T-cell (primary cell): ENCODE measurements at places on chromosomes 12 and 14. TPM values are rescaled to one million over a fixed set of nuclear protein-coding genes. Genes with fewer than 3 reads are reported as not detected.

- DNase-seq: no peak
These were observed 152.8 kb upstream of the MAX start for GRCh38 chr14:65255029-65255545.

GRCh38 chr12:666766-667308 lies 3.6 kb upstream of the NINJ2 start:
- DNase-seq: no peak

GRCh38 chr12:57751432-57751787 lies 700 bp downstream of the CDK4 start:
- DNase-seq: no peak

- DNase-seq: no peak
These were observed 15.7 kb downstream of the NFYB start for GRCh38 chr12:104122298-104122697.

The NRXN3 gene
- total RNA-seq: not detected

The SLCO1B1 gene
- total RNA-seq: not detected

The EGLN3 gene
- 7.6 TPM for total RNA-seq

The PPP1R1A gene
- total RNA-seq: not detected

- no peak for DNase-seq
These were observed 947 bp downstream of the TMEM52B start for GRCh38 chr12:10179776-10180181.

DNA sequence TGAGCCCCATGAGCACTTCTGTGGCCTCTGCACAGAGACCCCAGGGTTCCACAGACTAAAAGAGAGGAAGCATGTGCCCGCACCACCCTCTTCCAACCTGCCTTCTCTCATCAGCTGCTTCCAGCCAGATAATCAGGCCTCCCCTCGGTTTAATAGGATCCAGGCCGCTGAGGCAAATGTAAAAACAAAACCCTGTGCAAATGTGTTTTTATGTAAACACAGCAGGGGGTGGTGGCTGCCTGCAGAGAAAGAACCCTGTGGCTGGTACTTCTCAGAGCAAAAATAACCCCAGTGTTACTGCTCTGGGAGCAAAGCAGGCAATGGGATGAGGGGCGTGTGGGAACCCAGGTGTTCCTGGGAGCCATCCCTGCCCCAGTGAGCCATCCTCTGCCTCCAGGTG lies 46.2 kb downstream of the WSCD2 start:
- DNase-seq: no peak

The PPP4R4 gene
- total RNA-seq: 1.3 TPM

DNA sequence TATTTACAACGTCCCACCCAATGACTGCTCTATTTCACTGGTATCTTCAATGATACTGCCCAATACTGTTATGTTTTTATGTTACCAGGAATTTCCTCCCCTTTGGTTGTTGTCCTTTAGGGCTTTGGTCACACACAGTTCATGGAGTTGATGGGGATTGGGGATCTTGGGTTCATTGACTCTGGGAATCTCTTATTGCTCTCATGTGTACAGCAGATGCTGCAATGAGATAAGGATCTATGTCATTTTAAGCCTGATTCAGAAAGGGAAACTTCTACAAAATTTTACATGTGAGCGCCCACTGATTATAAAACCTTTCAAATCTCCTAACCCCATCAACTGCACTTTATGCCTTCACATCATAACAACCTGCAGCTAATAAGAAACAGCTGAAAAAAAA lies 67.2 kb downstream of the FAR2 start:
- no peak for DNase-seq

GRCh38 chr12:12723149-12723680 lies 6.0 kb downstream of the CDKN1B start:
- DNase-seq: no peak

DNA sequence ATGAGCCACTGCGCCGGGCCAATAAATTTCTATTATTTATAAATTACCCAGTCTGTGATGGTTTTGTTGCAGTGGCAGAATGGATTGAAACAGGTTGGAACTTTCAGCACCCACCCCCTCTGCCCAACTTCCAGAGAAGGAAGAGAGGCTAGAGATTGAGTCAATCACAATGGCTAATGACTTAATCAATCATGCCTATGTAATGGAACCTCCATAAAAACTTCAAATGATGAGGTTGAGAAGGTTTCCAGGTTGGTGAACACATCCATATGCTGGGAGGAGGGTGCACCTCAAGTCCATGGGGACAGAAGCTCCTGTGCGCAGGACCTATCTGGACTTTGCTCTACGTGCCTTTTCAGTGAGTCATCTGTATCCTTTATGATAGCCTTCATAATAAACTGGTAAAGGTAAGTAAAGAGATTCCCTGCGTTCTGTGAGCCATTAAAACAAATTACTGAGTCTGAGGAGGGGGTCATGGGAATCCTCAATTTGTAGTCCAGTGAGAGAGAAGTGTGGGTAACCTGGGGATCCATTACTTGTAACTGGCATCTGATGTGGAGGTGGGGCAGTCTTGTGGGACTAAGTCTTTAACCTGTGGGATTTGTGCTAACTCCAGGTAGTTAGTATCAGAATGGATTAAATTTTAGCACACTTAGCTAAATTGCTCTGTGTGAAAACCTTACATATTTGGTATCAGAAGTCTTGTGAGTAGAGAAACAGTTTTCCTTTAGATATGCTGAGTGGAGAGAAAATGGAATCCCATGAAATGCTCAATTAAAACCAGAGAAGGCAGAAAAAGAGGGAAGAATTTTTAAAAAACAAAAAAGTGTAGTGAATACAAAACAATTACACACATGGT lies 11.7 kb upstream of the NGDN start:
- no peak for DNase-seq

DNA sequence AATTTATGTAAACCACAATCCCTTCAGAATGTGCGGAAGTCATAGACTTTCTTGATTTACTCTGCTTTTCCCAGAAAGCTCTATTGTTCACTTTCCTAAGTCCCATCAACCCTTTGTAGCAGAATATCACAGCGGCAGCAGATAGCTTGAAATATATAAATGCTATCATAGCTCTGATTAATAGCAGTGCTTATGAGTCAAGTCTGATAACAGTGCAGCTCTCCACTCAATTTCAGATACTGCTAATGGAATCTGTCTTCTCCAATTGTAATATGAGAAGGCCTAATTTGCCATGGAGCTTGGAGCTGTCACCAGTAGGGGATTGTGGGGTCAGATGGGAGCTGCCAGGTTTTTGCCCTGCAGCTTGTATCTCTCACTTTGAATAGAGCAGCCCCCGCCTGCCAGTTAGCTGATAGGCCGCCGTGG lies 10.9 kb downstream of the TMEM260 start:
- DNase-seq: no peak

DNA sequence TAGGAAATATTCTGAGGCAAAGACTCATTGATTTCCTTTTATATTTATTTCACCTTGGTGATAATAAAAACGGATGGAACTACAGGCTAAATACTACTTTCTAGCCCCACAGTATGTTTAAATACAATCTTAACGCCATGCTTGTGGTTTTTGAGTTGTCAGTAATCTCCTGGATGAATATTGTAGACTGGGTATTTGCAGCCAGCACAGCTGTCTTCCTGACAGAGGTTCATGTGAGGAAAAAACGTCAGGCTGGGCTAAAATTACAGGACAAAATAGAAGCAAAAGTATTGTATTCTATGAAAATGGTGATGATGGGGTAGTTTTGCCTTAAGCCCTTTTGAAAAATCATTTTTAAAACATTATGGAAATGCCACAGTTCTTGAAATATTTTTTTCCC lies 140.9 kb downstream of the CCDC91 start:
- DNase-seq: no peak

The FGF23 gene
- total RNA-seq: not detected

- no peak for DNase-seq
These were observed 367.1 kb upstream of the MGAT4C start for GRCh38 chr12:86623267-86623666.

DNA sequence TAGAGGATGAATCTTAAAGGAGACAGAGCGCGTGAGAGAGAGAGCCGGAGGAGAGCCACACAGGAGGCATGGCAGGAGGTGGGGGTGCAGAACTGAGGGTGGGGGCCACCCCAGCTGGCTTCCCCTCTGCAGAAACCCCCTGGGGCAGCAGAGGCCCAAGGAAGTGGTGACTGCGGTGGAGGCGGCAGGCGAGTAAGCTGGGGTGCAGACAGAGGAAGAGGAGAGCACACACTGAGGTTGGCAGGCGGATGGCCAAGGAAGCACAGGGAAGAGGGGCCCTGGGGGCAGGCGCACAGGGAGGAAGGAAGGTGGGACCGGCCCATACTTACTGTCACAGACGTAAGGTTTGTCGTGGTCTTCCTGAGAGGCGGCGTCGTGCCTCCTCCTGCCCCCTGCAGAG lies 179.8 kb downstream of the DPF3 start:
- DNase-seq: peak; percentile 44

The CCDC60 gene
- total RNA-seq: not detected

DNA sequence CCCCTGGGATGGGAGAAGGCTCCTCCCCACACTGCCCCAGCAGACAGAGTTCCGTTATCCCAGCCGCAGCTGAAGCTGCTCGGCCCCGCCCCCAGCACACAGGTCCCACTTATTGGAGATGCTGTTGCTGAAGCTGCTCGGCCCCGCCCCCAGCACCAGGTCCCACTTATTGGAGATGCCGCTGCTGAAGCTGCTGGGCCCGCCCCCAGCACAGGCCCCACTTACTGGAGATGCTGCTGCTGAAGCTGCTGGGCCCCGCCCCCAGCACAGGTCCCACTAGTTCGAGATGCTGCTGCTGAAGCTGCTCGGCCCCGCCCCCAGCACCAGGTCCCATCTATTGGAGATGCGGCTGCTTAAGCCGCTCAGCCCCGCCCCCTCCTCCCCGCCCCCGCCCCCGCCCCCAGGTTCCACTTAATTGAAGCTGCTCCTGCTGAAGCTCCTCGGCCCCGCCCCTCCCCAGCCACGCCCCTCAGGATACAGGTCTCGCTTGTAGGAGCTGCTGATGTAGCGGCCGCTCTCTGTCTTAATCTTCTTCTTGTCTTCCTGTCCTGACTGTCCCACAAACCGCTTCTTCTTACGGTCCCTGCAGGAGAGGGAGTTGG lies 12.0 kb downstream of the CFAP73 start:
- no peak for DNase-seq

The KLRB1 gene
- total RNA-seq: 9.0 TPM

The KRT72 gene
- total RNA-seq: 52.7 TPM

- no peak for DNase-seq
These were observed 4.7 kb upstream of the CDH24 start for GRCh38 chr14:23062002-23062401.

GRCh38 chr12:112665958-112666357 lies 125.6 kb upstream of the RPH3A start:
- DNase-seq: no peak

The TTC6 gene
- total RNA-seq: not detected

The POTEG gene
- total RNA-seq: not detected

DNA sequence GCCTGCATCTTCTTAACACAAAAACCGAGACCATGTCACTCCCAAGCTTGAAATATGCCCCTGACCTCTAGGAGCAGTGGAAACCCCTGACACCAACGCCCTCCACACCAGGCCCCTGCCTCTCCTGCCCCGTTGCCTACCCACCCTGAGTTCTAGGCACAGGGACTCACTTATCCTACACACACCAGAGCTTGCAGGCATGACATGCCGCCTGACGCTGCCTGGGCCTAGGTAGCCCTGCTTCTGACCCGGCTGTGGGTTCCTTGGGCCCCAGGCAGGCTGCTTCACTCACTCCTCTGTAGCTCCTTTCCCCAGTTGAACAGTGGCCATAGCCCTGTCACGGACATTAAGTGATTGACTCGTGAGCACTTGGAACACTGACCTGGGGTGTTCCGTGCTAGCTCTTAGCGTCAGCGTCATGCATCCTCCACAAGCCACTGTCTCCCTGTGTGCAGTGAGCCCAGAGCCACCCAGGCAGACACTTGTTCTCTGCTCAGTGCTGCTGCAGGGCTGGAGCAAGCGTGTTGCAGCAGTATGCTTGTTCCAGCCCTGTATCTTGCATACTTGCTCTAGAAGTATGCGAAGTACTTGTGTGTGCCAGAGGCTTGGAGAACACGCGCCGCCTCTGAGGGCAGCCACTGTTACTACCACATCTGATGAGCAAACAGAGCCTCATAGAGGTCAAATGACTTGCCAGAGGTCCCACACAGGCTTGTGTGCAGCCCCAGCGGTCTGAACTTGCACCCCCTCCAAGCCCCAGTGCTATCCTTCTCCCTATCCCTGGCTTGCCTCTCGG lies 15.6 kb downstream of the OTUB2 start:
- DNase-seq: no peak

DNA sequence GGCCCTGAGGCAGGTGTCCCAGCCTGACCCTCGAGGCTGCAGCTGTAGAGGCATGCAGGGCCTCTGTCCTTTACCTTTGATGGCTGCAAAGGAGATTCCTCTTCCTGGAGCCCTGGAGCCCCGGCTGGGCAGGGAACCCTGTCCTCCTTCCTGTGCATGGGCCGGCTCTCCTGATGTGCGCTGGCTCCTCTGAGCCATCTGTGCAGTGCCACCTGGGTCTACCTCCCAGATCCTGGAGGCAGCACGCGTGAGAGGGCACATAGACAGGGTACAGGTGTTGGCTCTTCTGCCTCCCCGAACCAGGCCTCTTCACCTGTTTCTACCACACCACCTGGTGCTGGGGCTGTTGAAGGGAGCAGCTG lies 115.1 kb downstream of the BEGAIN start:
- no peak for DNase-seq

- DNase-seq: no peak
These were observed 79.8 kb downstream of the SRRM4 start for GRCh38 chr12:119060847-119061796.

DNA sequence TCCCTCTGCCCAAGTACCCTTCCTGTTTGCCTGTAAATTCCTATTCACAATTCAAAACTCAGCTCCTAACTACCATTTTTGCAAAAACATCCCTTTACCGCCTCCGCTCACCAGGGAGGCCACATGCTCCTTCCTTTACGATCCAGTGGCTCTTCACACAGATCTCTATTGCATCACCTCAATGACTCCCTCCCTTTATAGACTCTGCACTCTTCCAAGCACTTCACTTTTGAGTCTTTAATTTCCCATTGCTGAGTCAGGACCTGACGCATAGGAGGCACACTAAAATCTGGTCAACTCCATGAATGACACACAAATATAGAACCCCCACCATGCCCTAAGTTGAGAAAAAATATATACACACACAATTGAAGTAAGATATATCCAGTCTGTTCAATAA lies 45.9 kb downstream of the PPP1R13B start:
- DNase-seq: no peak

GRCh38 chr14:104126753-104127152 lies 11.6 kb upstream of the KIF26A start:
- no peak for DNase-seq

The OTX2 gene
- not detected for total RNA-seq

GRCh38 chr12:29971446-29971845 lies 187.7 kb upstream of the TMTC1 start:
- DNase-seq: no peak

The ASCL1 gene
- total RNA-seq: not detected

The LRTM2 gene
- total RNA-seq: not detected

GRCh38 chr14:104343690-104344640 lies 205.6 kb downstream of the KIF26A start:
- no peak for DNase-seq

- no peak for DNase-seq
These were observed 48.5 kb downstream of the BAZ1A start for GRCh38 chr14:34826661-34827060.

- no peak for DNase-seq
These were observed 53.4 kb downstream of the RGS6 start for GRCh38 chr14:71985538-71986189.

- DNase-seq: no peak
These were observed 30.5 kb upstream of the NUDT4 start for GRCh38 chr12:93347054-93347785.

The BEST3 gene
- total RNA-seq: not detected
